ENCODE measurements at places on chromosomes 12 and 14.

- no peak for DNase-seq
Observed at GRCh38 chr12:20792971-20793370, 17.5 kb upstream of the SLCO1B3 start.

DNA sequence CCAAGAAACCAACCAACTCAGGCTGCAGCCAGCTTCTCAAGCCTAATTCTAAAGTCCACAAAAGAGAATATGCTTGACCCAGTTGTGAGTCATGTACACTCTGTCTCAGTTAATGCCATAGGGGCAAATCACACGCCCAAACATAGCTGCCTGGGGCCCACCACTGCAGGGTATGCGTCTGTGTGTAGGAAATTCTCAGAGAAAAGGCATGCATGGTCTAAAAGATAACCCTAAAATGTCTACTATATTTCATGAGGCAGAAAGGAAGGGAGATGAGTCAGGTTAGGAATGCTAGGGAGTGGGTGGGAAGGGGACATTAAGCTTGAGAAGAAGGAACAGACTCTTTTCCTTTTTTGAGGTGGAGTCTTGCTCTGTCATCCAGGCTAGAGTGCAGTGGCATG is 22.3 kb upstream of the SPTLC2 start:
- DNase-seq = no peak

DNA sequence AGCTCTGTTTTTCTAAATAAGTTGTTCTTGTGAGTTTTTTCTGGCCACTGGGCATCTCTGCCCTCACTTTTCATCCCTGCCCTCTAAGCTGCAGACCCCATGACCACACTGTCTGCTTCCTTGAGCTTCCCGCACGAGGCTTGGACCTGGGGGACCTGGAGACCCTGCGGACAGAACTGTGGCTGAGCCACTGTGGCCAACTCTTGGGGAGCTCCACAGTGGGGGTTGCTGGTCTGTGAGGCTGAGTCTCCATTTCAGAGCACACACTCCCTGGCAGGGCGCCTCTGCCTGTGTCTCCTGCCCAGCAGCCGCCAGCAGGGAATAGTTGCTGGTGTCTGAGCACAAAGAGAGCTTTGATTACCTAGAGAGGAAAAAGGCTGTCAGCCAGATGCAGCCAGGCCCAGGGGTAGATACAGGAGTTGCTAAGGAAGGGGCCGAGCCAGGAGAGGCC is 13.1 kb upstream of the RIN3 start:
- peak; percentile 82 for DNase-seq

GRCh38 chr12:119565404-119565803 is 28.2 kb upstream of the TMEM233 start:
- no peak for DNase-seq

- DNase-seq = no peak
Observed at GRCh38 chr12:122230798-122231197, 4.9 kb upstream of the DIABLO start.

- DNase-seq = no peak
Observed at GRCh38 chr12:54541751-54542290, 7.6 kb upstream of the PDE1B start.

DNA sequence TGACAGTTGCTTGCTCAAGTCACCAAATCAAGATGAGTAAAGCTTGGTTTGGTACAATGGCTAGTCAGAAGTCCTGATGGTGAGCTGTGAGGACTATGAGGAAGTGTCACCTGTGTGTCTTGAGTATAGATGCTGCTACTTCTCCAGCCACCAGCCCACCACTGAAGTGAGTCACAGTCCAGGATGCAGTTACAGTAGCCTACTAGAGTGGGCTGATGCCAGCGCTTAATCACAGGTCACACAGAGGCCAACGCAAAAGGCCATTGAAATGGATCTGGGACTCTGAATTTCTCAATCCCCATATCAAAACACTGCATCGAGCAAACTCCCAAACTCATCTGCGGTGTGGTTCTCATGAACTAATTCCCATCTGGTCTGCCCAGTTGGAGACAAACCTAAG is 223.1 kb downstream of the ANO6 start:
- DNase-seq = no peak

- DNase-seq = peak; percentile 30
Observed at GRCh38 chr14:59897757-59898383, 22.1 kb upstream of the LRRC9 start.

GRCh38 chr12:82660541-82661325 is 26.0 kb upstream of the TMTC2 start:
- no peak for DNase-seq

DNA sequence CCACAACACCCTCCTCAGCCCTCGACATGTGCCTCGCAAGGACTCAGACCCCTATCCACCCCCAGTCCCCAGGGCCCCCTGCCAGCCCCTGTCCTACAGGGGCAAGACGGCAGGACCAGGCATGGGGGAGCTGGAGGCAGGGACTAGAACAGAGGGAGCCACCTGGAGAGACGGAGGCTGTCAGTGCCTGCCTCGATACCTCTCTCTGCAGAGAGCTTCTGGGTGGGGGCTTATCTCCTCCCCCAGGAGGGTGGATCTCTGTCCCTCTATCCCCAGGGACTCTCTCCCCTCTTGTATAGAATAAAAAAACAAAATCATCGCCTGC is 2.0 kb upstream of the CPNE6 start:
- no peak for DNase-seq

DNA sequence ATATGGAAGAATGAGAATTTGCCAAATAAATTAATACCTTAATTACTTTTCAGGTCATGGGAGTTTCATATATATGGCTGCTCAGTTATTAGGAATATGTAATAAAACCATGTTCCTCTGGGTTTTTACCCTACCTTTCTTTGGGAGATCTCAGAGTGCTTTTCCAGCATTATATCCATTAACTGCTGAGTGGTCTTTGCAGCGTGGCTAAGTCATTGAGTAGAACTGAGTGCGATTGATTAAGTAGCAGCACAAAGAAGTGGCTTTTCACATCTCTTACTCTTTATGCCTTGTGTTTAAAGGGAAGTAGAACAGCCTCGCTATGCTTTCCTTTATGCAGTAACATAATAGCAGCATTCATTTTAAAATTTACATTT is 340.1 kb downstream of the SNAPC1 start:
- DNase-seq = no peak

- no peak for DNase-seq
Observed at GRCh38 chr14:94640721-94641631, 28.8 kb downstream of the SERPINA3 start.

- DNase-seq = no peak
Observed at GRCh38 chr14:92563359-92563758, 49.8 kb downstream of the RIN3 start.

- DNase-seq = no peak
Observed at GRCh38 chr12:53728206-53728605, 954 bp upstream of the CALCOCO1 start.

DNA sequence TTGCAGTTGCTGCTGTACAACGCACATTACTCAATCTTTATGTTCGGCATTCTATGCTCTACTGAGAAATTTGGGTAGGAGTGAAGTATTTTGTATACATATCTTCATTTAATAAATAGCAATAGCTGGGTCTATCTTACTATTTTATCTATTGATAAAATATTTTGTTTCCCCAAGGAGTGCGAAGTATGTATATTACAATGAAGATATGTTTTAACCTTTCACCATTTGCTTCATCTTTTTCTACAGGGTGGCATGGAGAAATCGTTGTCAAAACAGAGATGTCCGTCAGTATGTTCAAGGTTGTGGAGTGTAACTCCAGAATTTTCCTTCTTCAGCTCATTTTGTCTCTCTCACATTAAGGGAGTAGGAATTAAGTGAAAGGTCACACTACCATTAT is 4.7 kb downstream of the LYZ start:
- DNase-seq = no peak

Data from right hindlimb (tissue), 1 donor.